ENCODE measurements at places on chromosomes 5 and 9.

DNA sequence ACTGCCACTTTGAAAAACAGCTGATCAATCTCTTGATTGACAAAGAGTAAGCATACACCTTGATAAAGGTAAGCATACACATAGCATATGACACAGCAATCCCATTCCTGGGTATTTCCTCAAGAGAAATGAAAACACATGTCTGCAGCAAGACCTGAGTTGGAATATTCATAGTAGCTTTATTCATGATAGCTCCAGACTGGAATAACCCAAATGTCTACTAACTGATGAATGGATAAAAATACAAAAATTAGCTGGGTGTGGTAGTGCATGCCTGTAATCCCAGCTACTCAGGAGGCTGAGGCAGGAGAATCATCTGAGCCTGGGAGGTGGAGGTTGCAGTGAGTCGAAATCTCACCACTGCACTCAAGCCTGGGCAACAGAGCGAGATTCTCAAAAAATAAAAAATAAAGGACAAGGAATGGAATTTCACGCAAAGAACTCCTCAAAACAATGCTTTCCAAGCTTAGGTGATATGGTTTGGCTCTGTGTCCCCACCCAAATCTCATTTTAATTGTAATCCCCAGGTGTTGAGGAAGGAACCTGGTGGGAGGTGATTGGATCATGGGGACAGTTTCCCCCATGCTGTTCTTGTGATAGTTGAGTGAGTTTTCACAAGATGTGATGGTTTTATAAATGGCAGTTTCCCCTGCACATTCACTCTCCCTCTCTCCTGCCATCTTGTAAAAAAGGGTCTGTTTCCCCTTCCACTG, 41.1 kb upstream of the LHFPL2 start:
- DNase-seq, result no peak

DNA sequence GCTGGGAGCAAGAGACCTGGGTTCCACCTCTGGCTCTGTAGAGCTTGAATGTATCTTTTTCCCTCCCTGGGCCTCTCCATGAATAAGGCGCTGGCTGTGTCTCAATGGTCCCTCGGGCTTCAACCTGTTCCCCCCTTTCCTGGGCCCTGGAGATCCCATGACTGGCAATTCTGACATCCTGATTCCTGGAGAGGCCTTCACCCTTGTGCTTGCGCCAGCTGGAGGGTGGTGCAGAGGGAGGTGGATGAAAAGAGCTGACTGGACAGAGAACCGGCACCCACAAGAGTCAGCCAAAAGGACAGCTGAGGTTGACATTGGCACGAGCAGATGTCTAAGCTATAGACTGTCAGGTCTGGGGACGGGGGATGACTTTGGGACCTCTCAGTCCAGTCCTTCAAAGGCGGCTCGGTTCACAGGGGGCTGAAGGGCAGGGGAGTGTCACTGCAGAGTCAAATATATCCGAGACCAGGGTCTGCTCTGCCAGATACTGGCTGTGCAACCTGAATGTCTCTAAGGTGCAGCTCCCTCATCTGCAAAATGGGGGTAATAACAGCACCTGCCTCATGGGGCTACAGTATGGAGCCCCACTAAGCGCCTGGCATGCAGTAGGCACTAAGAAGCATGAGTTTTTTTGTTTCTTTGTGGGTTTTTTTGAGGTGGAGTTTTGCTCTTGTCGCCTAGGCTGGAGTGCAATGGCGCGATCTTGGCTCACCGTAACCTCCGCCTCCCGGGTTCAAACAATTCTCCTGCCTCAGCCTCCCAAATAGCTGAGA, 13.8 kb downstream of the DNM1 start:
- no peak for DNase-seq

DNA sequence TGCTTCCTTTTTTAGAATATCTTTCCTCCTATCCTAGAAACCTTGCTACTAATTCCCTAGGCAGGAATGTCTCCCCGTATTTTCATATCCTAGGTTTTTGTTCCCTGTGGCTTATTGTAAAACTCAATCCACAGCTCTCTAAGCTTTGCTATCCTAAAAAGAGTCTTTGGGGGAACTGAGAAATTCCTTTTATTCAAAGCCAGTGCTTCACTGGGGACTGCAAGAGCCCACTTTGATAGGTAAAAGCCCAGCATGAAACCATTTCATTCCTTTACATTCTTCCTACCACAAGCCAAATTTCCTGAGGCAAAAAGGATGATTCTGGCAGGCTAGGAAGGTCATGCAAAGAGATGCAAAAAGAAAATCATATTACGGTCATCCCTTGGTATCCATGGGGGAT, 5.8 kb upstream of the HACD4 start:
- no peak for DNase-seq

DNA sequence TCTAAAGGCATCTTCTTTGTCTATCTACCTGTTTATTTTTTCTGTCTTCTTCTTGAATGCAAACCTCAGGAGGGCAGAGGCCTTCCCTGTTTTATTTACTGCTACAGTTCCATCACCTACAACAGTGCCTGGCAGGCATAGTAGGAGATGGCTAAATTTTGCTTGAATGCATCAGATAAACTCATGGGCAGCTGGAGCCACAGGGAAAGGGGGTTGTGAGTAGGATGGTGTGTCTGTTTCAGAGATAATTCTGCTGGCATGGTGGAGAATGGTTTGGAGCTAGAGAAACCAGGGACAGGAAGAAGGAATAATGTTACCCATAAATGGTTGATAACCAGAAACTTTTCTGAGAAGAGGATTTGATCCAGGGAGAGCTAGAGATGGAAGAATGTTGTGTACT, 189.8 kb upstream of the BRINP1 start:
- no peak for DNase-seq

DNA sequence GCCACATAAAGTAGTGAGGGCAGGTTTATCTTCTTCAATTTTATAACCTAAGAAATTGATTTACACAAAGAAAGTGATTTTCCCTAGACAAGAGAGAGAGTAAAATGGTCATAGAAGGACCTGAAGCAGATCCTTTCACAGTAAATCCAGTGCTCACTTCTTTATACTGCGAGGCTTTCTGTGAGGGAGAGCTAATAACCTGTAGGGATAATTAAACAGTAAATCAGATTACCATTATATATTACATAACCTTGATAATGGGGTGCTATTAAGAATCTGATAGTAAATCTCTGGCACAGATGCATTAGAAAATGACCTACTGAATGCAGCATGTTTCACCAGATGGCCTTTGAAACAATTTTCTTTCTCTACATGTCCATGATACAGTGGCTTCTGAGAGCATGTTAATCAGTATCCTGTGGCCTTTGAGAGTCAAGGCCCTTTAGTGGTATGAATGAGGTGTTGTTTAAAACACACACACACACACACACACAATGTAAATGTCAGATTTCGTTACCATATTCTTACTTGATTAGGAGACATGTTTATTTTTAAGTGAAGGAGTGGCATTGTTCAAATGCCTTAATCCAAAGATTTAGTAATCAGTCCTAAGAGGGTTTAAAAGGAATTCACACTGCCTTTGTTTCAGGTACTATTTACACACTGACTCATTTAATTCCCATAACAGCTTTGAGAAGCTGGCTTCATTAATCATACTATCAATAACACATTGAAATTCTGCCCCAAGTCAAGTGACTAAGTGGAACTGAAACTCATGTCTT, 124.7 kb downstream of the ALDH1A1 start:
- DNase-seq, result no peak

DNA sequence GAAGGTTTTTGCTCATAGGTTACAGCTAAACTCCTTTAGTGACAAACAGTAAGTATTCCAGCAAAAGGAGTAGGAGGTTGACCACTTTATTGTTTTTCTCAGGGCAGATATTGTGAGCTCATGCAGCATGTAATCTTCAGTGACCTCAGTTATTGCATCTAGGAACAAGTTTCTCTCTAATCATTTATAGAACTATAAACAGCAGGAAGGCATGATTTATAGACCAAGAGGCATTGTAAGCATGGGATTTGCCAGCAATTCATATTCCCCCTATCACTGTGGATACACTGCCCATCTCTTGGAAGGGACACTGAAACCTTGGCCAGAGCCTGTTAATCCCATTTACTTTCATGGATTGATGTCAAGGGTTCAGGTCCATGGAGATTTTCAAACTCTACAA, 15.4 kb upstream of the FAM170A start:
- DNase-seq, result no peak

DNA sequence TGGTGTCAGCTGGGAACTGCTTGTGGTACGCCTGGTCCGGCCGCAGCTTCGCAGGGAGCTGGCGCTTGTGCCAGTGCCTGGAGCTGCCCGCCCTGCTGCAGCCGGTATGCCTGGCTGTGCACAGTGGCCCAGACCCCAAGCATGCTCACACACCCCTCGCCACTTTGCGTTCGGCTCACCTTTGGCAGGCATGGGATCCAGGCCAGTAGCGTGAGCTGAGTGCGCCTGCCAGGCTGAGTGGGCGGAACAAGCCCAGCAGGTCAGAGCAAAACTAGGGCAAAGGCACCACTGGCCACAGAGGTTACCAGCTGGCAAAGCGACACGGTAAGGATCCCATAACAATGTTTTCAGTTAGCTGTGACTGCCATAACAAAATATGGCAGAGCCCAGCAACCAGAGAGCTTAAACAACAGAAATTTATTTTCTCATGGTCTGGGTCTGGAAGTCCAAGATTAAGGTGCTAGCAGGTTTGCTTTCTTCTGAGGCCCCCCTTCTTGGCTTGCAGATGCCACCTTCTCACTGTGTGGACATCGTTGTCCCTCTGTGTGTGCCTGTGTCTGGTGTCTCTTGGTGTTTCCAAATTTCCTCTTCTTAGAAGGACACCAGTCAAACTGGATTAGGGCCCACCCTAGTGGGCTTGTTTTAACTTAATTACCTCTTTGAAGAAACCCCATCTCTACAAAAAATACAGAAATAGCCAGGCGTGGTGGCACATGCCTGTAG, 61.6 kb downstream of the PSAT1 start:
- no peak for DNase-seq

DNA sequence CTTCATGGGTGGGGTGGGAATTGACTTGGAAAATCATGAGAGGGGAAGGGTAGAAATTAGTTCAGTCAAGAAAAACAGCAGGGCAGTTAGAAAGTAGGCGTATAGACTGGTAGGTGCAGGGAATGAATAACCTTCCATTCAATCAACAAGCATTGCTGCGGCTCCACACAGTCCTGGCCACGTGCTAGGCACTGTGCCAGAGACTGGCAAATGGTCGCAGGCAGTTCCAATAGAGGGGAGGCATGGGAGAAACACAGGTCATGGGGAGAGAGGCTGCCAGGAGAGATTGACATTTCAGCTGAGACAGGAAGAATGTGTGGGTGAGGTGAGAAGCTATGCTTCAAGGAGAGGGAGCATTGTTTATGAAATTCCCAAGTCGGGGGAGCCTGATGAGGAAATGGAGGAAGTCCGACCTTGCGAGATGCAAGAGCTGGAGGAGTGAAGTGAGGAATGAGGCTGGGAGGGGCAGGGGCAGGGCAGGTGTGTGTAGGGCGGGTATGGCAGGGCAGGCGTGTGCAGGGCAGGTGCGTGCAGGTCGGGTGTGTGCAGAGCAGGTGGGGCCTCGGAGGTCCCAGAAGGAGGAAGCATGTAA, 54.4 kb upstream of the PPARGC1B start:
- DNase-seq, result no peak

DNA sequence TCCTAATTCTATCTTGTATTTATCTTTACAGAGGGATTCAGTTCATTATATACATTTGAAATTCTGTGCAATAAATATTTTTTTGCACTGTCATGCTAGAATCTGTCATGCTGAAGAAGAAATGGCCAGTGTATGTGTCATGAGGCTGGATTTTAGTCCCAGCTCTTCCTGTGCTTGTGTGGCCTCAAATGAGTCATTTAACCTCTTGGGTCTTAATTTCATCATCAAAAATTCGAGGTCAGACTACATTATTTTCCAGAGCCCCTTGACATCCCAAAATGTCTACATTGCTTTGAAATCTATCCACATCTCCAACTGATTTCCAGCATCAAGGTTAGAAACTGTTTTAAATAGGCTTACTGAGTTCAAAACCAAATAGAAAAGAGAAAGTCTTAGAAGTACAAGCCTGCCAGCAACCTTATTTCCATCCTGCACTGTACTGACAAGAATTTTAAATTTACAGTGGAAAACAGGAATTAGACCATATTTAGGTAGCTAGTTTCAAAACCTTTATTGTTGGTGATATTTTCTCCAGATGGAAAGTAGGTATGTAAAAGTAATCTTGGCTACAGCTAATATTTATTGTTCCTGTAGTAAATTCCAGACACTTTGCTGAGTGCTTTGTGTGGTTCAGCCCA, 96.7 kb upstream of the MAMDC2 start:
- no peak for DNase-seq
